ENCODE measurements at places on chromosomes 16 and 17.

DNA sequence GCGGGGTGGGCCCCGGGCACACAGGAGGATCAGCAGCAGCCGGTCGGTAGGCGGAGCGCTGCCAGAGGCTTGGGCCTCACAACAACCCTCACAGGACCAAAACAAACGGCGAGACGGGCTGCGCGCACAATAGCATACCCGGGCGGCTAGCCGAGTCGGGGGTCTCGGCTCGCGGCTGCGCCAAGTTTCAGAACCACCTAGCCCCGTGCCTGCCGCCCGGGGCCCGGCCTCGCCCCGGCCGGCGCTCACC lies 732 bp downstream of the ULK2 start:
- peak; percentile 64 for DNase-seq

- no peak for DNase-seq
Measured at GRCh38 chr17:5809056-5809455, 224.7 kb upstream of the NLRP1 start.

GRCh38 chr17:1264196-1264595 lies 6.0 kb upstream of the BHLHA9 start:
- no peak for DNase-seq

GRCh38 chr16:89244754-89245153 lies 27.3 kb downstream of the ZNF778 start:
- DNase-seq = no peak

DNA sequence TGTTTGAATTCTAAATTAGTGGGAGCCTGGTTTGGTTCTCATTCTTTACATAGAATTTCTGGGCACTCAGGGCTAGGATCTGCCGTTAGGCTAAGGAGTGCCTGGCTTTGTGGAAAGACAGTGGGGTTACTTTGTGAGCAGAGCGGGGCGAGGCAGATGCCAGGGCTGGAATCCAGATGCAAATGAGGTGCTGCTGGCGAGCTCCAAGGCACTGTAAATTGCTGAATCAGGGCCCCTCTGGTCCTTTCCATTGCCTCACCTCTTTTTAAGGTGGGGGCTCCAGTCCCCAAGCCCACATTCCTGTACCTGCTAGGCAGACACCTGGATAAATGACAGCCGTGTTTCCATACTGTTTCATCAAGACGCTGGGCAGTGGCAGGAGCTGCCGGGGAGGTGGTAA lies 33.8 kb downstream of the PIPOX start:
- no peak for DNase-seq

- no peak for DNase-seq
Measured at GRCh38 chr16:4520913-4521312, 17.7 kb downstream of the CDIP1 start.

- no peak for DNase-seq
Measured at GRCh38 chr17:79086609-79087427, 12.2 kb downstream of the ENGASE start.

DNA sequence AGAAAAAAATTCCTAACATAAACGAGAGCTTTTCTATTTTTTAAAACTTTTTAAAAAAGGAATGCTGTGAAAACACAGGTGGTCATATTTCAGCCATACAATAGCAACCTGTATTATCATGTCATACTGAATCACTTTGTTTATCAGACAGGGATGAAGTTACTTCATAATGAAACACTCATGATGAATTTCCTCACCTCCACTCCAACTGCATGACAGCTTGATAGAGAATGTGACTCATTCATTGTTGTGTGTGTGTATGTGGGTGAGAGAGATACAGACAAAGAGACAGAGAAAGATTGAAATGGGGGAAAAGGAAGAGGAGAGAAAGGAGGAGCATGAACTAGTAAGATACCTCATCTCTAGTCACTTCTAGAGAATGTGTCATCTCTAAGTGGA lies 109.0 kb downstream of the SYCE1L start:
- no peak for DNase-seq

- DNase-seq = no peak
Measured at GRCh38 chr17:60792250-60792898, 114.7 kb downstream of the BCAS3 start.

GRCh38 chr17:65430209-65430833 lies 131.1 kb downstream of the AXIN2 start:
- no peak for DNase-seq

DNA sequence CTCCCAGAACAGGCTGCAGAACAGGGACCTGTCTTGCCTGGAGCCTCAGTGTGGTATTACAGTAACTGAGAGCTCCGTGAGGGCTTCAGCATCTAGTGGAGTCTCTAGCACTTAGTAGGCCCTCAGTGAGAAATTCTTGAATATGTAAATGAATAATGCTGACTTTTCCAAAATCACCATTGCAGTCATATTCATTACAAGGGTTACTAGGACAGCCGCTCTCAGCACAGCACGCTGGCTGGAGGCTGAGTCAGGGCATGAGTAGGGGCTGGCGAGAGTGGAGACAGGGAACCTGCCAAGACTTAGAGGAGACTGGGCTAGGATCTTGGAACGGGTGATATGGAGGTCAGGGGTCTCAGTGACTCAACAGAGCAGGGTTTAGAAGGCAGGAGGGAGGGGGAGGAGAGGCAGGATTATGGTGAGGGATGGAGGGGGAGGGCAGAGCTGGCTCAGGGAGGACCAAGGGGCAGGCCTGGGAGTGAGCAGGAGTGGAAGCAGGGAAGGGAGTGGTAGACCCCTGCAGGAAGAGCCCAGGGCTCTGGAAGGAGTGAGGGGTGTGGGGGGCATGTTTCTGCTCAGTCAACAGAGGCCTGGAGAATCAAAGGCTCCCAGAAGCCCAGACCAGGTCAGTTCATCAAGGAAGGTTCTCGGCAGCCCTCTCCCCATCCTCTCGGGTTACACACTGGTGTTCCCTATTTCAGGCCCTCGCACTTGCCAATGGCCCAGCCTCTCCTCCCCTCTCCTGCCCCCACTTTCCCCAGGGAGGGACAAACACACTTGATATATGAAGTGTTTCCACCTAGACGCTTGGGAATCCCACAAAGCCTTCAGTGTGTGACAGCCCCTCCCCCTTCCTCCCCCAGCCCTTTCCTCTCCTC lies 42.3 kb downstream of the FZD2 start:
- DNase-seq = no peak
